ENCODE measurements at places on chromosomes 11 and 22. TPM values are rescaled to one million over a fixed set of nuclear protein-coding genes. Genes with fewer than 3 reads are reported as not detected.

Gene KLHDC7B
- total RNA-seq, result 0.16 TPM

Gene TMEM191C
- 3.3 TPM for total RNA-seq

Gene MUC5AC
- 0.20 TPM for total RNA-seq

Gene KRTAP5-1
- not detected for total RNA-seq

Gene P2RY2
- total RNA-seq, result 17.6 TPM

Gene CST6
- not detected for total RNA-seq

Gene SCO2
- total RNA-seq, result 5.8 TPM

Gene SYT7
- total RNA-seq, result 28.4 TPM

Gene PDE3B
- 21.5 TPM for total RNA-seq

DNA sequence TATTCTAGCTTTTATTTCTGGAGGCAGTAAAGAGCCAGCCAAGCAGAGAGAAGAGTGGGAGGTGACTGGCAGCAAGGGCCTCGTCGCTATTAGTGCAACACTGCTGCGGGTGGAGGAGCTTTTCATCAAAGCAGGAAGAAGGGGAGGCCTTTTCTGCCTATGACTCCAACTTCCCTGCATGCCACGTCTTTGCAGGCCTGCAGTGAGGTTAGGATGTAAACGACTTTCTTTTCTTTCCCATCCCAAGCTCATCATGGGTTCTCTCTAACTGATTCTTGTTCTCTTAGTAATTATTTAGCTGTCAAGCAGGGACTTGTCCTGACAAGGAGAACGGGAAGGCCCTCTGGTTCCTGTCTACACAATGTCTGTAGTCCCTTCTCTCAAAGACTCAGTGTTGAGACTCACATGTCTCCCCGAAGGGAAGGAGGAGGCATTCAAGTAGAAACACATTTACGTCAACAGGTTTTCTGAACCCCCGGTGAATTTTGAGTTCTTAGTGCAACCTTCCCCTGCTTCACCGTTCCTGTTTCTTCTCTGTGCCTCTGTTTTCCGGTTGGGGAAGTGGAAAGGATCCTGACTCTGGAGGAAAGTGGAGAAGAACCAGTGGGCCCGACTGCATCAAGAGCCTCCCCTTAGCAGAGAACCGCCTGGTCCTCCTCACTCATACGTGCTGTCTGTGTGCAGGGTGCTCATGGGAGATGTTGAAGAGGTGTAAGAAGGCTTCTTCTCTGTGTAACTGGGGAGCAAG, 56.9 kb downstream of the PACS1 start:
- DNase-seq, result peak; percentile 32

- no peak for DNase-seq
Observed at GRCh38 chr11:72075109-72075508, 5.2 kb downstream of the NUMA1 start.

- no peak for DNase-seq
Observed at GRCh38 chr11:47178316-47178715, 1.6 kb upstream of the ARFGAP2 start.

GRCh38 chr22:35071784-35072183, 5.8 kb downstream of the ISX start:
- peak; percentile 32 for DNase-seq

- no peak for DNase-seq
Observed at GRCh38 chr11:131912134-131912533, 541.7 kb downstream of the NTM start.

DNA sequence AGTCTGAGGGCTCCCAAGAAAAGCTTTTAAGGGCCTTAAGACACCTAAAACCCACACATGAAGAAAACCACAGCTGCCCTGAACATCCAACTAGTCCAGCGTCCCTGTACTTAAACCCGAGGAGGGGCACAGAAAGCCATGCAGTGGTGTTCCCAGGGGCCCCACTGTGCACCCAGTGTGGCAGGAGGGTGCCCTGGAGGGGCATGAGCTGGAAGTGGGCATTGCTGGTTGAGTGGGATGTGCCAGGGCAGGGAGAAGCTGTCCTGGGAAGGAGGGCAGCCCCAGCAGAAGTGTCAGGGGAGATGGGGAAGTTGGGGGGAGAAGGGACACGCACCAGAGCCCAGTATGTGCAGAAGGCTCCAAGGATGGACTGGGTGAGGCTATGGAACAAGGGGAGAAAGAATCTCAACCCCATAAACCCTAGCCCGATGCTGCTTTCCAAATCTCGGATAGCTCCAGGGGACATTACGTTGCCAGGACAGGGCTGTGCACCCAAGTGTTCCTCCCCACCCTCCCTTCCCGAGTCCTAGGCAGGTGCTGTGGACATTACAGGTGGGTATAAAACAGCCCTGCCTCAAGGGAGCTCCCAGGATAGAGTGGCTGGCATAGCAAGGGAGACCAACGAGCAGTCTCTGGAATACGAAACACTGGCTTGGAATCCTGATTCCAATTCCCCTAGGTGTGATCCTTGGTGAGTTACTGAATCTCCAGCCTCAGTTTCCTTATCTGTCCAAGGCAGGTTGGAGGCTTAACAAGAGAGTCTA, 44.2 kb downstream of the SHANK2 start:
- DNase-seq, result no peak

GRCh38 chr22:44428941-44429830, 68.8 kb downstream of the RTL6 start:
- DNase-seq, result no peak

GRCh38 chr11:128940156-128940555, 2.5 kb downstream of the TP53AIP1 start:
- no peak for DNase-seq

DNA sequence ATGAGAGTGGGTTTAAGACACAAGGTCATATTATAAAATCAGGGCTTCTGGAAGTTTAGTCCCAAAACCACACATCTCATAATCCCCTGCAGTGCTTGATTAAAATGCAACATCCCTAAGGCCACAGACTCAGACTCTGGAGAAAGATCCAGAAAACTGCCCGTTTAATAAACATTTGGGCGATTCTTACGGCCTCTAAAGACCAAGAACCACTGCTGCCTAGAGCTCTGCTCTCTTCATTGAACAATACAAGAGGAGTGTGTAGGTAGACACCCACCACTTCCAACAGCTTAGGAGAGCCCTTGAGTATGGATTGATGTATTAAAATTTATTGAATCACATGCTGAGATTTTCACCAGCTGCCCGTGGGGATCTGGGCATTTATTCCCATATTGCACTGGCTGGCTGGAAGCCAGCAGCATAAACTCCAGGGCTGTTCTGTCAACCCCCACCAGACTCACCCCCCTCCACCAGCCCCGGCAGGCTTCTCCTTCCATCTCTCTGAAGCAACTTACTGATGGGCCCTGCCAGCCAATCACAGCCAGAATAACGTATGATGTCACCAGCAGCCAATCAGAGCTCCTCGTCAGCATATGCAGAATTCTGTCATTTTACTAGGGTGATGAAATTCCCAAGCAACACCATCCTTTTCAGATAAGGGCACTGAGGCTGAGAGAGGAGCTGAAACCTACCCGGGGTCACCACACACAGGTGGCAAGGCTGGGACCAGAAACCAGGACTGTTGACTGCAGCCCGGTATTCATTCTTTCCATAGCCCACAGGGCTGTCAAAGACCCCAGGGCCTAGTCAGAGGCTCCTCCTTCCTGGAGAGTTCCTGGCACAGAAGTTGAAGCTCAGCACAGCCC, 749 bp upstream of the BEST1 start:
- peak; percentile 50 for DNase-seq

DNA sequence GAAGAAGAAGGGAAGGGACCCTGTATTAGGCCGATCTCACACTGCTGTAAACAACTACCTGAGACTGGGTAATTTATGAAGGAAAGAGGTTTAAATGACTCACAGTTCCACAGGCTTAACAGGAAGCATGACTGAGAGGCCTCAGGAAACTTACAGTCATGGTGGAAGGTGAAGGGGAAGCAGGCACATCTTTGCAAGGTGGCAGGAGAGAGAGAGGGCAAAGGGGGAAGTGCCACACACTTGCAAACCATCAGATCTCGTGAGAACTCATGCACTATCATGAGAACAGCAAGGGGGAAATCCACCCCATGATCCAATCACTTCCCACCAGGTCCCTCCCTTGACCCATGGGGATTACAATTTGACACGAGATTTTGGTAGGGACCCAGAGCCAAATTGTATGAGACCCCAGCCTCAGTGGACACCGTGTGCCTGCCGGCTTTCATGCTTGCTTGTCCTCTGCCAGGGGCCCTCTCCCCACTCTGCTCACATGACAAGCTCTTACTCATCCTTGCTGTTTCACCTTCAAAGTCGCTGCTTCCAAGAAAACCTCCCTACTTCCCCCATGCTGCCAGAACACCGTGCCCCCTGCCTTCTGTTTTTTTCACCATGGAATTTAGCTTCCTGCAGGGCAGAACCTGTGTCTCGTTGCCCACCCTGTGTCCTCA, 23.3 kb upstream of the PPFIA1 start:
- no peak for DNase-seq

GRCh38 chr11:38582151-38582550, 1984.1 kb upstream of the RAG2 start:
- DNase-seq, result no peak

DNA sequence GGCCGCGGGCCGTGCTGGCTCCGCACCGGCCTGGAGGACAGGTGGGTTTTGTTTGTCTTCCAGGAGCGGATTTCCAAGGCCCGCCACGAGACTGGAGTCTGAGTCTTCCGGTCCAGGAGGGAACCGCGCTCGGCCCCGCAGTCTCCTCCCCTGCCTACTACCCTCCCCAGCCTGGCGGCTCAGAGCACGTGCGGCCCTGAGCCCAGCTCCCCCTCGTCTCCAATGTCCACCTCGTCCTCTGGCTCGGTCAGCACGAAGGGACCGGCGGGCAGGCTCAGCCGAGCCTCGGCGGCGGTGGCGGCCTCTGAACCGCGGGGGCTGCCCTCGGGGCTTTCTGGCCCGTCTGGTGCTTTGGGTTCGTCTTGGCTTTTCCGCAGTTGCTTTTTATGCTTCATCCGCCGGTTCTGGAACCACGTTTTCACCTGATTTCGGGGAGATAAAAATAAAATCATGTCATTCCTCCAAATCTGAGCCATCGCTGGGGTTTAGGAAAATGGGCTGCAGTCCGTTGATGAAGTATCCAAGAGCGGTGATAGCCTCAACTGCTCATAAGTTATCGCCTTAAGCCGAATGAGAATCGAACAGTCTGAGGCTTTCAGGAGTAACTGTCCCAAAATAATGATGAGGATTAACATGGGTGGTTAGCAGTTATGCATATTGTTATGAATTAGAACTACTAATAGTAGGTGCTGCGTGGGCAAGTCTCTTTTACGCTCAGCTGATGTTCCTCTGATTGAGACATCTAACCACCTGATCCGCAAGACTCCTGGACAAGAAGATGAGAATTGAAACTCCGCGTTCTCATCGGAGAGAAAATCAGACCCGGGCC, 4.0 kb downstream of the BSX start:
- DNase-seq, result no peak

GRCh38 chr22:39502789-39503409, 809 bp downstream of the MIEF1 start:
- no peak for DNase-seq

GRCh38 chr11:107457205-107457557, 444 bp downstream of the CWF19L2 start:
- no peak for DNase-seq

GRCh38 chr11:133844217-133844616, 1.1 kb downstream of the SPATA19 start:
- no peak for DNase-seq

DNA sequence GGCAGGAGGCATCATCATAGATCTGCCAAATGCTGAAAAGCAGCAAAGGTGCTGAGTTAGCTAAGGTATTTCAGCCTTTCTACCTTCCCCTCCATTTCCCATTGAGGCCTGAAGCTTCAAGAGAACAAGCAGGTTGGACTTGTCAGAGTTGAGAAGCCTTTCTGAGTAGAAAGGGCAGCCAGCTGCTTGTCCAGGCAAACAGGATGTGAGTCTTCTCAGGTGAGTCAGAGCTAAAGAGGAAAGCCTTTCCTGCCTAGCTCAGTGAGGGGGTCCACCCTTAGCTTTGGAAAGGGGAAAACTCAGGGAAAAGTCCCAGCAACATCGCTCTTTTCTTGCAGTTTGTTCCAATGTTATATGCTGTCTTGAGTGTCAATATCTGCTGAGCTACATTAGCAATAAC, 13.2 kb upstream of the MPZL2 start:
- no peak for DNase-seq

DNA sequence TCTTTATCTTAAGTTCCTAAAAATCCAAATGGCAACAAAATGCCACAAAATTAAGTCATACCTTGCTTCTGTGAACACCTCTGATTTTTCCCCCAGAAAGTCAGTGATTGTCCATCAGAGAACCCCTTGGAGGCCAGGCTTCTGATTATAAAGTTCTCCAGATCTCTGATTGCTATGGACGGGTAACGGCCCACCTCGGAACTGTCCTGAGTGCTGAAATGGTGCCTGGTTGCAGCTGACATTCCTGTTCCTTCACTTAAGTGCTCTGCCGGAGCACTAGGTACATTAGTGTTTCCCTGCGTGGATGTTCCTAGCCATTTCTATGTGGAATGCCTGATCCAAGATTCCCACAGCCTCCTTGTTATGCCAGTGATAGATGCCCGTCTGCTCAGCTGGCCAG, 85.0 kb downstream of the CHST1 start:
- no peak for DNase-seq

DNA sequence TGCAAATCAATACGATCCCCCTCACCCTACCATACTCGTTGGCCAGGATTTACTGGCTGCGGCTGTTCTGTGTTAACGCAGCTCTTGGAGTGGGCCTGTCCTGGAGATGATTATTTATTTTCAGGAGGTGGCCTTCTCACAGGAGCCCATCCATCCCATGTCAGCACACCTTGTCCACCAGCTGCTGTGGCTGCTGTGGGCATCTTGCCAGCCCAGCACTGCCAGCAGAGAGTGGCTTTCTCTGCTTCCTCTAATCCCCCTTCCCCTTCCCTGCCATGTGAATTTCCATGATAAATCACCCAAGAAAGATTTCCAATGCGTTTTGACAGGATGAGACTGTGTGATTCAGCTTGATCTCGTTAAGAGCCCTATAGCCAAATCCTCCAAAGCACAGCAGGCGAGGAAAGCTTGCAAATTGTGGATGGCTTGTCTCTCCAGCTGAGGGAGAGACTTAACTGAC, 309.1 kb upstream of the C11orf87 start:
- no peak for DNase-seq

DNA sequence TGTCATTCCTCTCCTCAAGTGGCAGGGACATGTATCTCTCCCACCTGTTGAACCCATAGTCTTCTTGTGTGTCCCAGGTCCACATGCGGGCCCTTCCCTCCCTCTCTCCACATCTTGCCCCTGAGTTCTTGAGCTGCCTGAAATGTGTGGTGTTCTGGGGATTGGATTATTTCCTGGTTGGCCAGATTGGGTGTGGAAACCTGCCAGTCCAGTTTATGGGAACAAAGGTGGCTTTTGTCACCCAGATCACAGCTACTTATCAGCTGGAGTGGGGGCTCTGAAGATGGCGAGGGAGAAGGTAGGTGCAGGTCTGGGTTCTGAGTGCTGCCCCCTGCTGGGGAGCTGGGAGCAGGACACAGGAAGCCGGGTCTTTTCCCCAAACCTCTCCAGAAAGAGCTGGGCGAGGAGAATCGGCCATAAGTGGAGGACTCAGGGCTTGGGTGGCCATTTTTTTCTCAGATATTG, 14.2 kb downstream of the DTX4 start:
- peak; percentile 94 for DNase-seq

GRCh38 chr11:62341588-62341987, 4.3 kb downstream of the ASRGL1 start:
- no peak for DNase-seq

GRCh38 chr11:62710001-62710345, 2.5 kb downstream of the GNG3 start:
- DNase-seq, result peak; percentile 45

- DNase-seq, result no peak
Observed at GRCh38 chr11:105468154-105468553, 141.7 kb upstream of the GRIA4 start.

GRCh38 chr11:116842117-116842516, 4.7 kb upstream of the APOA1 start:
- no peak for DNase-seq

Measured in colonic mucosa (tissue), 4 donors.